K562 (cell line): ENCODE measurements at places on chromosomes 12 and 14.
A peak's percentile ranks its signal among the peaks of the same experiment; 100 is the strongest.

DNA sequence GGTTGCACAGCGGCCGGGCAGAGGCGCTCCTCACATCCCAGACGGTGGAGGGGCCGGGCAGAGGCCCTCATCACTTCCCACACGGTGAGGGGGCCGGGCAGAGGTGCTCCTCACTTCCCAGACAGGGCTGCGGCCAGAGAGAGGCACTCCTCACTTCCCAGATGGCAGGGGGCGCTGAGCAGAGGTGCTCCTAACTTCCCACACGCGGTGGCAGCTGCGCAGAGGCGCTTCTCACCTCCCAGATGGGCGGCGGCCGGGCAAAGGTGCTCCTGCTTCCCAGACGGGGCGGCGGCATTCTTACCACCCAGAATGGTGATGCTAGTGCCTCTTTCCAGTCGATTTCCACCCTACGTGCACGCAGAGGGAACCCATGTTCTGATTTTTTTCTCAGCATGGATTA lies 304.4 kb downstream of the RGS6 start:
- DNase-seq: no peak

DNA sequence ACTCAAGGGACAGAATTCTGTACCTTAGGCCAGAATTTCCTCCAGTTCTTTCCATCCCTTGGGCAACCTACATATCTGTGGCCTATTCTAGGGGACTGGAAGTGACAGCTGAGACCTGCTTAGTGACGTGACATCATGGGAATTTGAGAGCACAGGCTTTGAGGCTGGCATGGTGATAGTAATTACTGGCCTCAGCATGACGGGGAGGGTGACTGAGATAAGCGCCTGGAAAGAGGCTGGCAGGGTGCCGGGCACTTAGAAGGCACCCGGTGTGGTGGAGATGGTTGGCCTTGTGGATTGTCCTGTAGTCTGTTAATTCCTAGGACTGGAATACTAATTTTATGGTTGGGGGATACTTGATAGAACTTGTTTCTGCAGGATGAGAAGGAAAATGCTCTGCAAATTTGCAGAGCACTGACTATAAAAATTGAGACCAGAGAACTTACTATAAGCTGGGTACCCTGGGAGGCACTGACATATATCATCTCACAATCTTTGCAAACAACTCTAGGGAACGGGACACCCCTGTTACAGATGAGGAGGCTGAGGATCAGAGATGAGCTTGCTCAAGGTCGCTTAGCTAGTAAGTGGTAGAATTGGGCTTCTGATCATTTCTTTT lies 42.2 kb upstream of the TBX3 start:
- no peak for DNase-seq

DNA sequence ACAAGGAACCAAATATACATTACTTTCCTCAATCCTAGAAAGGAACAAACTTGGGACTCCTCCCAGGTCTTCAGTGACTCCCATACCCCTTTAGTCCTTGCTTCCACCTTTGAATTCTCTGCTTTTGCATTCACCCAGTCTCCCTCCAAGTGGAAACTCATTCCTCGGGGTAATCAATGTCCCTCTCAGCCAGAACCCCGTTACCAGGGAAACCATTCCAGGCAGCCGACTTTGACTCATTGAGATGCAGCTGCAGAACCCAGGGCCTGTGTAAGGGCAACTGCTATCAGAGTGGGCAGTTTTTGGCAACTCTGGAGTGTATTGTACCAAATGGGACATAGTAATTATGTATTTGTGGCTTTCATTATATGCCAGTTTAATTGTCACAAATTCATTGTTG lies 186.2 kb downstream of the NRXN3 start:
- no peak for DNase-seq

- no peak for DNase-seq
Observed at GRCh38 chr12:19451196-19451595, 11.9 kb downstream of the AEBP2 start.

- no peak for DNase-seq
Observed at GRCh38 chr14:36580141-36580855, 2.1 kb downstream of the NKX2-8 start.

- no peak for DNase-seq
Observed at GRCh38 chr14:75822522-75823141, 159.2 kb downstream of the TGFB3 start.

- DNase-seq: no peak
Observed at GRCh38 chr12:12506496-12506890, 56.2 kb downstream of the DUSP16 start.

GRCh38 chr12:54060975-54061778 lies 7.5 kb downstream of the HOXC4 start:
- no peak for DNase-seq

DNA sequence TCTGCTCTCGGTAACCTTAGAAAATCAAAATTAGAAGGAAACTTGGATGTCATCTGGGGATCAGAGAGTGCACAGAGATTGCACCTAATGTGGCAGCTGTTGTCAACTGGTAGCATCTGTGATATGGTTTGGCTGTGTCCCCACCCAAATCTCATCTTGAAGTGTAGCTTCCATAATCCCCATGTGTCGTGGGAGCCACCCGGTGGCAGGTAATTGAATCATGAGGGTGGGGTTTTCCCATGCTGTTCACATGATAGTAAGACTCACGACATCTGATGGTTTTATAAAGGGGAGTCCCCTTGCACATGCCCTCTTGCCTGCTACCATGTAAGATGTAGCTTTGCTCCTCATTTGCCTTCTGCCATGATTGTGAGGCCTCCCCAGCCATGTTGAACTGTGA lies 127.7 kb upstream of the SRRM4 start:
- peak; percentile 7 for DNase-seq

- DNase-seq: no peak
Observed at GRCh38 chr14:89625244-89625713, 208.2 kb upstream of the FOXN3 start.

GRCh38 chr14:67444395-67444794 lies 32.4 kb upstream of the PLEK2 start:
- no peak for DNase-seq

DNA sequence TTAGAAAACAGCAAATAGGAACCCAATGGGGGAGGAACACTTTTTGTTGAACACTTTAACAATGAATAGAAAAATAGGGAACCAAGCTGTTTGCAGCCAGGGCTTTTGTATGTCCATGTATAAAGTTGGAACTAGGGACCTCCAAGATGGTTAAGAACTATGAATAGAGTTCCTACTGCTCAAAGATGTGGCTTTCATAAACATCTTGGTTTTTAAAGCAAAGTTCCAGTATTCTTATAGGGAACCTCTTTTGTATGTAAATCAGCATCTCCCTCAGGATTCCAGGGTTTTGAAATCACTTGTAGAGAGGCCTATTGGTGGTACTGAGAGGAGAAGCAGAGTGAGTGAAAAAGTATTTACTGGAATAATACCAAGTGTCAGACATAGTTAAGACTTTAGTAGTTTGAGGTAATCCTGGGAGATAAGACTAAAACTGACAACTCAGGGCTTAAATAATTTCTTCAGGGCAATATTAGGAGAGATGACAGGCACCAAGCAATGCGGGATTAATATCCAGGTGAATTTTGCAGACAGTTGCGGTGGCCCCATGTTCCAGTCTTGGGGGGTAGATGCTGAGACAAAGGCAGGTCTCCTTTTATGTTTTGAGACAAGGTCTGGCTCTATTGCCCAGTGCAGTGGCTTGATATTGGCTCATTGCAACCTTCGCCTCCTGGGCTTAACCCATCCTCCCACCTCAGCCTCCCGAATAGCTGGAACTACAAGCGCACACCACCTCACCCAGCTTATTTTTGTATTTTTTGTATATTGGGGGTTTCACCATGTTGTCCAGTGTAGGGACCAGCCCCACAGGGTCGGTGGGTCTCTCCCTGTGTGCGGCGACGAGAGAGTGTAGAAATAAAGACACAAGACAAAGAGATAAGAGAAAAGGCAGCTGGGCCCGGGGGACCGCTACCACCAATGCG lies 10.4 kb upstream of the EID3 start:
- no peak for DNase-seq

- DNase-seq: no peak
Observed at GRCh38 chr12:27498149-27498548, 25.9 kb upstream of the PPFIBP1 start.

DNA sequence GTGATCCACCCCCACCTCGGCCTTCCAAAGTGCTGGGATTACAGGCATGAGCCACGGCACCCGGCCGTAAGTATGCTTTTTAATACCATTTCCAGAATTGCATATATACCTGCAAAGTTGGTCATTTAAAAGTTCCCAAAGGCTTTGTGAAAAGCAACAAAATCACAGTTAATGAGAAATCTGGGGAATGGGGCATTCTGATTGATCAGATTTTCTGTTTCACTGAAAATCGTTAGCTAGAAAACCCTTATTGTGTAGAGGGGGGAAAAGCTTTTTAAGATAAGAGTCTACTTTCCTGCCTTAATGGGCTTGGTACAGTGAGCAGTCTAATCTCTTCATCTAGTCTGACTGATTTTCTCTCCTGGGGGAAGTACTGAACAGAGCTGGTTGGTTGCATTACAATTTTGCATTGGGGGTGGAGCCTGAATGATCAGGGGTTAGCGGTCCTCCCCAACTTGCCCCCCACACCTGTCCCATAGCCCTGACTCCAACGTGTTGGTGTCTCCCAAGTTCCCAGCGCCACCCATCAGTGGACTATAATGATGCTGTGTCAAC lies 23.8 kb downstream of the IL31 start:
- DNase-seq: no peak

- DNase-seq: no peak
Observed at GRCh38 chr12:8953773-8954402, 4.4 kb upstream of the M6PR start.

DNA sequence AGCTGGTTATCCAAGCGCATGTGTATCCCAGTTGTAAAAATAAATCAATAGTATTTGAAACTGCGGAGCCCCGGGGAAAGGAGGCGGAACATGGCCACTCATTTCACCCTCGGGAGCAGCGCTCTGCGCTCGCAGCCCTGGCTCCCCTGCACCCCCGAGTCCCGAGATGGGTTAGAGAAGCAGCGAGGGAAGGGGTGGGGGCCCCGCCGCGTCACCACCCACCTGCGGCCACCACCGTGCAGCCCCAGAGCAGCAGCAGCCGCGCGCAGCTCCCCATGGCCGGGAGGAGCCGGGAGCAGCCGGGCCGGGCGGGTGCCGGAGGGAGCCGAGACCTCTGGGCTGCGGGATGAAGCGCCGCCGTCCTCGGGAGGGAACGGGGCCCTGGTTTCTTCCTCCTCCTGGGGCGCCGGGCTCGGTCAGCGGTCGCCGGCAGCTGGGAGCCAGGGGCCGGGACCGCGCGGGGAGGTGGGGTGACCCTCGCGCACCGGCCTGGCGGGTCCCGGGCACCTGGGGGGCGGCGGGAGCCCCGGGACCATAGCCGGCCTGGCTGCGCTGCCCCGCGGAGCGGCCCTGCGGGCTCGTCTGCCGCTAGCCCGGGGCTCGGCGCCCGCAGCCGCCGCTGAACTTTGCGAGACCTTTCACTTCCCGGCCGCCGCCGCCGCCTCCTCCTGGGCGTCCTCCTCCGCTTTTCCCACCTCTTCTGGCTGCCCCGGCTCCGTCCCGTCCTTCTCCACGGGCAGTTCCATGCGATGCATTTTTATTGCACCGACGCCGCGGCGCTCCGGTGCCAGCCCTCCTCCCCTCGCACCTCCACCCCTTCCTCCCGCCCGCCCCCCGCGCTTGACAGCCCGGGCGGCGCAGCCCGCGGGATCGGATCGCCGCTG lies at the start of gene NTN4:
Gene NTN4 (minus strand): TSS at position 732 of the 884 bp plus-strand sequence. CDS start 455 bp downstream, at position 277.
- no peak for DNase-seq

GRCh38 chr14:92540472-92541048 lies 27.0 kb downstream of the RIN3 start:
- no peak for DNase-seq

DNA sequence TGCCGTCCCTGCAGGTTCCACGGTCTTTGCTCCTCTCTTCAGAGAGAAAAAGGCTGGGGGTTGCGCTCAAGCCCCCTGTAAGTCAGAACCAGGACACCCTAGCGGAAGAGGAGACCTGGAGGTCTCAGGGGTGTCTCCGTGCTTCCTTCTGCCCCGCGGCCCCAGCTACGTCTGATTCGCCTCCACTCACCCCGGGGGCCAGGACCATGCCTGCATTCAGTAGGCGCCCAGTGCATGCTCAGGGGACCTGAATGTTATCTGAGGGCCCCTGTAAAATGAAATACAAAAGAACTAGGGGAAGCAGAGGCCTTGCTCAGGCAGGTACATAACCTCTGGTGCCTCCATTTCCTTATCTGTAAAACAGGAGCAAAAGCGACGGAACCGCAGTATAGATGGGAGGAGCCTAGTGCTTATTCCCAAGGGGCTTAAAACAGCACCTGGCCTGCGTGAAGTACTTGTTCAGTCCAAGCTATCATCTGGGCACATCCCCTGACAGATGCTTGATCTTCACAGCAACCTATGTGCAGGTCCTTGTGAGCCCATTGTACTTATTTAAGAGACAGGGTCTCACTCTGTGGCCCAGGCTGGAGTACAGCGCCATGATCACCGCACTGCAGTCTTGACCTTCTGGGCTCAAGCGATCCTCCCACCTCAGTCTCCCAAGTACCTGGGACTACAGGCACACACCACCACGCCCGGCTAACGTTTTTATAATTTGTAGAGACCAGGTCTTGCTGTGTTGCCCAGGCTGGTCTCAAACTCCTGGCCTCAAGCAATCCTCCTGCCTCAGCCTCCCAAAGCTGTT lies 110.3 kb upstream of the NCOR2 start:
- no peak for DNase-seq
